SHP77 treated with DMSO at 0.1 percent for 48 hours (cell line): ENCODE measurements at places on chromosomes 13 and 19.

DNA sequence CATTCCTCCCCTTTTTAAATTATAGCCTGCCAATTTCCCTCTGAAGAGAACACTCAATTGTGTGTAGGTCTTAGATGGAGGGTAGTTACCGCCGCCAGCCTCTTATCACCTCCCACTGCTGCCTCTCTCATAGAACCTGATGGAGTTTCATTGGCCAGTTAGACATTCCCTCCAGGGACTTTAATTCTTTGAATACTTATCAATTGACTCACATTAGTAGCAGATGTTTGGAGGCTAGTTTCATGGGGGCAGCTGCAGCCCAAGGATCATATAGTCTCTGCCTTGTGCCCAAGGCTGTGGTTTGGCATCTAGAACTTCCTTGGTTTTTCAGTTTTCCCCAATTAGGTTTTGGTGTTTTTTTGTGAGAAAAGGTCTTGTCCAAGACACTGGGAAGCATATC lies 318.9 kb upstream of the HTR2A start:
- DNase-seq: no peak

GRCh38 chr19:50720921-50721381 lies 1.3 kb upstream of the SHANK1 start:
- no peak for DNase-seq

- DNase-seq: no peak
Measured at GRCh38 chr13:20002787-20003186, 44.3 kb downstream of the ZMYM2 start.

GRCh38 chr13:91572944-91573598 lies 174.7 kb downstream of the GPC5 start:
- no peak for DNase-seq

DNA sequence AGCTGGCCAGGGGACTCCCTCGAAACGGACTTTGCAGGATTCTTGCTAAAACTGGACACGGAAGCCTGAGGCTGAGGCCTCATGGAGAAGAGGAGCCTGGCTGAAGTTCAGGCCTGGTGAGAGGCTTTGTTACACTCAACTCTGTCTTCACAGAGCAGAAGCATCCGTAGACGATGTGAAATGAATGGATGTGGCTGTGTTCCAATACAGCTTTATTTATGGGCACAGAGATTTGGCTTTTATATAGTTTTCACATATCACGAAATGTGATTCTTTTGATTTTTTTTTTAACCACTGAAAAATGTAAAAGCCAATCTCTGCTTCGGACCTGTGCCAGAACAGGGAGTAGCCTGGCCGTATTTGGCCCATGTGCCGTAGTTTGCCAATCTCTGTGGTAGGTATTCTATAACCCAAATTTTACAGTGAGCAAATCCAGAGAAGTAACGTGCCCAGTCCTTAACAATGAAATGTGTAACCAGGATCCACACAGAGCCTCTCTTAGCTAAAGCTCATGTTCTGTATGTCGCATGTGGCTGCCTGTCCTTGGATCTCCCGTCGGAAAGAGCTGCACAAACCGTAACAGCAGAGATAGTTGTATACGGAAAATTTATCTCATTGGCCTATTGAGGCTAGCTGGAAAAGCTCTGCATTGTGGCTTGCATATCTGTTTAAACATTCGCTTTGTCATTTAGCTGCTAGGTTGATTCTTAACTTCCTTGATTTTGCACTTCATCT lies 171.6 kb upstream of the RNF113B start:
- no peak for DNase-seq

DNA sequence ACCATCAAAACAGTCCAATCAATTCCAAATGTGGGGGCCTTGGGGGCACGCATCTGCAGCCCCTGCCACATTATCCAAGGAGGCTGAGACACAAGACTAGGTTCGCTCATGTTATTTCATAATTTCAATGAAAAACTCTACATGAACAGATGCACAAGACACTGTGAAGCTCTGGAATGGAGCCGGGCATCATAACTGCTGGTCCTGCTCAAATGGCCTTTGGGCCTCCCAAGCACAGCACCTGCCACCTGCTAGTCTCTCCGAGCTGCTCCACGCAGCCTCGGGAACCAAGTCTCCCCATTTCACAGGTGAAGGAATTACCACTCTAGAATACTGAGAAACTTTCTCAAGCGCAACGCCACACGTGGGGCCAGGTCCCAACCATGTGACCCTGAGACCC lies 16.9 kb downstream of the CARS2 start:
- no peak for DNase-seq

GRCh38 chr19:8600064-8600463 lies 10.5 kb downstream of the ADAMTS10 start:
- no peak for DNase-seq

GRCh38 chr19:30376826-30377425 lies 4.7 kb downstream of the ZNF536 start:
- DNase-seq: no peak

DNA sequence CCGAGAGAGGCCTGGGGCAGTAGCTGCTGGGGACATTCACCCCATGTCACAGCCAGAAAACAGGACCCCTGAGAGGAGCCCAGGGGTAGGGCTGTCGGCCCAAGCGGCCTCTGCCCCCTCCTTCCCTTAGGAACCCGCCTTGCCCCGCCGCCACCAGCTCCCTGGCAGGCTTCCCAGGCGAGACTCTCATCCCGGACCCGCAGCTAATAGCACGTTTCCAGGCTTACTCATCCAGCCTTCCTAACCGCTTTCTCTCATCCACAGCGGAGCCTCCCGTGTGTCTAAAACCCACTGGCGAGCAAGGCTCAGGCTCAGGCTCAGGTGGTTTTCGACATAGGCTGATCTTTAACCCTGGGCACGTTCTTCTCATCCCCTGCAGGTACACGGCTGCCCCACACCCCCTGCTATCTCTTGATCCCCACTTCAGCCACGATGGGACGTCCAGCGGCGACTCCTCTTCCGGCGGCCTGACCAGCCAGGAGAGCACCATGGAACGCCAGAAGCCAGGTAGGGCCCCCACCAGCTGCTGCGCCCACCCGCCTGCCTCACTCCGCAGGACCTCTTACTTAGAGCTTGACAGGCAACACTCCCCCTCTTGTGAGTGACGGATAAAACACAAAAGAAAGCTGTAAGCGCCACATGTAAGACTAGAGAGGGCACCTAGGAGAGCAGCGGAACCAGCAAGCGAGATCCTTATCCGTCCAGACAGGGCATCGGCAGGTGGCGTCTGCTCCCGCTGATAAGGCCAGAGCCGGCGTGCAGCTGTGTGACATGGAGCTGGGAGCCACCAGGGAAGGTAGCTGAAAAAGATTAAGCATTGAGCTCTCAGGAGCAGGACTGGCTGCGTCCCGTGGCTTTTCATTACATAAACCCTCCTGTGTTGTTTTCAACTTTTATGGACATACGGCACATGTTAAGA lies 71.3 kb downstream of the DPF1 start:
- no peak for DNase-seq

DNA sequence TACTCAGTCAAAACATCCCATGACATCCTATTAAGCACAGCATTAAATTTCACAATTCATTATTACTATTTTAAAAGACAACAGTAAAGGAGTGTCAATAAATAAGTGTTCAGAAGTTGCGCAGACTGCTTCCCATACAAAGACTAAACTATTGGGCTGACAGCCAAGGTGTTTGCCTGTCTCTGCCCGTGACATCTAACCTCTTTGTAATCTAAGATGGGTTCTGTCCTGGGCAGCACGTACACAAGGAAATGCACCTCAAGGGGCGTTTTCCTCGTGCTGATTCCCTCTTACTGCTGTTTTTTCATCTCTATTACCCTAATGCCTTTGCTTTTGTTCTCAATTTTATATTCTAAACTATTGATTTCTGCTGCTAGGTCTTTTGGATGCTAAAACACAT lies 216.3 kb downstream of the NHLRC3 start:
- DNase-seq: no peak

DNA sequence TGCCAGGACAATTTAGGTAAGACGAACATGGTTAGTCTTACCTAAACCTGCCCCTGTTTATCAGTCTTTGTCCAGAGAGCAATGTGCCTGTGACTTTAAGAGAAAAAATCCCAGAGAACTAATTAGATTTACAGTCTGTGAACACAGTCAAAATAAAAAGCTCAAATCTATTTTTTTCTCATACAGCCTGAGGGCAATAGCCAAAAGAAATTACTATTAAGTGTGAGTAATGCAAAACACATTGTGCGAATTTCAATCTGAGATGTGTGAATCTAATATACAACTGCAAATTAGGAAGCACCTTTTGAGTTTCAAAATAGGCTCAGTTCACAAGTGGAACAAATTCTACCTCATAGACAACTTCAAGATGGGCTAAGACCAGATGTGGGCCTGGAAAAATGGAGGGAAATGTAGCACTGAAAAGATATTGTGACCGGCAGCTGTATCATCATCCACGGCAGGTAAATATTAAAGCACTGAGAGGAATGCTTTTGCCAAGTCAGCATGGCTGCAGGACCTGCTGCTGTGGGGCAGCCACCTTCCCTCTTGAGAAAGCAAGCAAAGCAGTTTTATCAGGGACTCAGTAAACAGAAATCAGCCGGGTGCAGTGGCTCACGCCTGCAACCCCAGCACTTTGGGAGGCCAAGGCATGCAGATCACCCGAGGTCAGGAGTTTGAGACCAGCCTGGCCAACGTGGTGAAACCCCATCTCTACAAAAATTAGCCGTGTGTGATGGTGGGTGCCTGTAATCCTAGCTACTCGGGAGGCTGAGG lies 114.8 kb downstream of the KATNAL1 start:
- no peak for DNase-seq

DNA sequence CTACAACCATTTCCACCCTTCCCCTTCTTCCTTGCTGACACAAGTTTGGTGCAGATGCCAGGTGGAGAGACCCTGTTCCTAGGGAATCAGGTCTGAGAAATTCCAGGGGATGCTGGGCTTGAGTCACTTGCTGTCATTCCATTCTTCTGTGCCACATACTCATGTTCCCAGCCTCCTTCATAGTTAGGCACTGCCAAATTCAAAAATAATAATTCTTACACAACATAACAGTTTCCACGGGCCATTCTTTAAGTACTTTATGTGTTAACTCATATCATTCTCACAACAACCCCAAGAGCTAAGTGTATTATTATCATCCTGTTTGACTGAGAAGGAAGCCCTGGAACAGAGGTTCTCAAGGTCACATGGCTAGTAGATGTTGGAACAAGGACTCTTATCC lies 27.1 kb upstream of the POMP start:
- DNase-seq: no peak

- no peak for DNase-seq
Measured at GRCh38 chr13:39379118-39379517, 223.9 kb downstream of the LHFPL6 start.

DNA sequence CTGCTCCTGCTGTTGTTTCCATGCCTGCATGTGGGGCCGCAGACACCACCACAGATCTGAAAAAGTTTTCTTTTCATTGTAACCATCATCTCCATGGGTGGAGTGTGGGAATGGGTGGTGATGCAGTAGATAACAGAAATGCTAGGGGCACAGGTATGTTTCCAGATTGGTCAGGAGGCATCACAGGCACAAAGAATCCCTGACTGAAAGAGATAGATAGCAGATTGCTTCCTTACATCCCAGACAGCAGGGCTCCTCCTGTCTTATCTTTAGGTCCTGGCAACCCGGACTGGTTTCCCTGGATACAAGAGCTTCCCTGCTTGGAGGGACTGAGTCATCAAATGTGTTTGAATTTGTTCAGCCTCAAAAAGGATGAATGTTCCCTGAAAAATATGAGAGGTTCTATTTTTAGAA lies 1937.6 kb downstream of the PCDH9 start:
- DNase-seq: no peak

DNA sequence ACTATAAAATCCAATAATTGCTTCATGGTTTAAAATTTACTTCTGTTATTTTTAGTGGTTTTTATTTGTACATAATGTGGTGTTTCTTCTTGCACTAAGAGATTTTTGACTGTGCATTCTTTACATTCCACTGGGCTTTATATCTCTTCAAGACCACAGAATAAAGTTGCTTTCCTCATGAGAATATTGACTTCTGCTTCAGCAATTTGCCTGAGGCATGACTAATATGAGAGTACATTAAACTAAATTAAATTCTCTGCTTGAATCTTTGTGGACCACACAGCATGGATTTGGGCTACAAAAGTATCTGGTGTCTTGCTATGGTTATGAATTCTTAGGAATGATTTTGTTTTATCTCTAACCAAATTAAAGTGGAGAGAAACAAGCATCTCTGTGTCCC lies 1463.4 kb upstream of the PCDH20 start:
- DNase-seq: no peak

DNA sequence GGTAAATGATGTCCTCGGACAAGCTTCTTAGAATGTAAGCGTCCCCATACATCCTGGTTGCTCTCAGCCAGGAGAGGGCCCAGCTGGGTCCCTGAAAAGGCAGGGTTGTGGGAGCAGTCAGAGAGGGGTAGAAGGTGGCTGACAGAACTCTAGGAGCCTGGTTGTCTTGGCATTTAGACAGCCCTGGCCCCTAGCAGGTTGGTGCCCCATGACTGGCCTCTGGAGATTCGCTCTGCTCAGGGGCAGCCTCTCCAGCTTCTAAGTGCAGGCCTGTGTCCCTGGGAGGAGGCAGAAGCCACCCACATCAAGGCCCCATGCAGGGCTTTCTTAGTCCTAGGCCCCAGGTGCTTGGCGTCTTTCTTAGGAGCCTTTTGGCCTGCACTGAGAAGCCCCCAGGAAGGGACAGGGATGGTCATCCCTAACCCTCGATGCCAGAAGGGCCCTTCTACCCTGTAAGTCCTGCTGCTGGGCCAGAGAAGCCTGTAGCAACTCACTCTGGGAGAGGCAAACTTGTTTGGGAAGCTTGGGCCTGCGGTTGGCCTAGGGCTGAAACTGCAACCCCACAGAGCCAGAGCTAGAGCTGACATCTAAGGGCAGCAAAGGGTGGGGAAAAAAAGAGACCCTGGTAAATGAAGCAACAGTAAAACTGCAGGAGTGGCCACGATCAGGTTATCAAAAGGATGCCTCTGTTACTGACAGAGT lies 2.8 kb upstream of the CDX2 start:
- no peak for DNase-seq

DNA sequence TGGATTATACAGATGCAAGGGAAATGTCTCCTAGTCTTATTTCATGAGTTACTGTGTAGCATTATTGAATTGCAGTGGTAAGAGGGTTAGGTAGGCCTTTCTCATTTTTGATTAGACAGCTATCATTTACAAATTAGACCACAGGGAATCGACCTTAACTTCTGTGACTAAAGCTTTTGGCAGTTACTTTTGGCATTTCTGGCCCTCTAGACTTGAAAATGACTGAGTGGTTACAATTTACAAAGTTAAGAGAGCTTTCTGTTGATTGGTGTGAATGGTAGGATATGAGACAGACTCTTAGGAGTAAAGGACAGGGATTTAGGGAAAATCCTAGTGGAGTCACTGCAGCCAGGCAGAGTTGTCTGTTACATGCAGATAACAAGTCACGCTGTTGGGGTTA lies 86.1 kb downstream of the GGACT start:
- no peak for DNase-seq

- DNase-seq: no peak
Measured at GRCh38 chr13:25169951-25170553, 2.0 kb downstream of the AMER2 start.

- no peak for DNase-seq
Measured at GRCh38 chr13:98275681-98276171, 98.7 kb upstream of the RNF113B start.

DNA sequence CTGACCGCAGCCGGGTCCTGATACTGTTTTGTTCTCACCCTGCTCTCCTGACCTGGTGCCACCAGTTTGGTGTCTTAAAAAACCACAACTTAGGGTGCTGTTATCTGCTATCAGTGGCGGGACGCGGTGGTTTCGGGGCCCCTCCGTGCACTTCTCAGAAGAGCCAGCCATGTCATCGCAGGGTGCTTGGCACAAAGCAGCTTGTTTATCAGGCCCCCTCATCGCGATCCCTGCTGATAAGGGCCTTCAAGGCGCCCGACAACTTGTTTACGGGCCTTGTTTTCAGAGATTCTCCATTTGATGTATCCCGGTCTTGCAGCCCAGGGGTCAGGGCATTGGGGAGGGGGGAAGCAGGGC lies 58.1 kb upstream of the KLF2 start:
- no peak for DNase-seq
